SHP77 treated with DMSO at 0.1 percent for 48 hours (cell line): ENCODE measurements at places on chromosomes 3 and 15.

DNA sequence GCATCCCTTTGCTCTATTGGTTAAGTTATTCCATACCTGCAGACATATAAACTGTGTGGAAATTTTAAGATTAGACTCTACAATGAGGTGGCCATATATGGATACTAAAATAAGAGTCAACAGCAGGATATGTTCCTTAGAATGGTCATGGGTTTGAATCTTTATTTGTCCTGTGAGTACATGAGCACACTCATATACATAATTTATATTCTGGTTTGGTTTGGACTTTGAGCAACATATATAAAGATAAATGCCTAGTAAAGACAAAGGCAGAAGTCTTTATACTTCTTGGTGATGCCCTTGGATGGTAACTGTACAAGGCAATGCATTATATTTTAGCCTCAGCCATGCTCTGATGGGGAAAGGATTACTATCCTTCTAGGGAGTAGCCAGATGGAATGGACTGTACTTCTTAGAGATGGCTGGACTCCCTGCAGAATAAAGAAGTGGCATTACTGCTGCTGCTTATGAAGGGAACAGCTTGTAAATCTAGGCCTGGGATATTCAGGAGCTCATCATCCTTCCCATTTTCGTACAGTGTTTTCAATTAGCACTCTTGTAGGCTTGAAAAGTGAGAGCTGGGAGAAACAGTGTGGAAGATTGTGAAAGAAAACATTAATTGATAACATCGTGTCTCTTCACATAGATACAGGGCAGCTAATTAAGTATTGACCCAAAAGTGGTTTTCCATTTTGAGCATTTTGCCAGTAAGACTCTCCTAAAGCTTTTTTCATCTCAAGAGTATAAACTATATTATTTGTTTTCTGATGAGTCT is 60.4 kb downstream of the HMG20A start:
- no peak for DNase-seq

DNA sequence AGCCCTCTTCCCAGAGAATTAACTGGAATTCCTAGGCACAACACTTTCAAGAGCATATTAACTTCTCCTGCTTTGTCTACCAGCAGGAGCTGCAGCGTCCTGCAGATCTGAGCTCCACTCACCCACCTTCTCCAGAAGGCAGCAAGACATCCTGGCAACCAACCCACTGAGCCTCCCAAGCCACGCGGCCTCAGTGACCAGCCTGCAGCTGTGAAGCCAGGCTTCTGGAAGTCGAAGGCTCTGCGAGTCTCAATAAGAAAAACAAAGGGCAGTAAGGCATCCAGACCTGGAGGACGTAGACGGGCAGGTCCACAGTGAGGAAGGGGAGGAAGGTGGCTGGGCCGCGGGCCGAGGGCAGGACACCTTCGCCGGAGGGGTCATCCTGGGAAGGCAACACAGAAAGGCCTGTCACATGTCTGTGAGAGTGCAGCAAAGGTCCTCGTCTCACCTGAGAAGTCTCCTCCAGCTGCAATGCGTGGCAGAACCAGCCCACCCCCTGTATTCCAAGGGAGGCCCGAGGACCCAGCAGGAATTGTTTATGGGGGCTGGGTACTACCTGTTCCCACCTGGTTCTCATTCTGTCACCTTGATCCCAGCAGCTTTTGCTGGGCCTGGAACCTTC is 36.2 kb downstream of the ZXDC start:
- DNase-seq, result no peak

GRCh38 chr15:39056357-39056756 is 491.7 kb upstream of the RASGRP1 start:
- DNase-seq, result no peak

DNA sequence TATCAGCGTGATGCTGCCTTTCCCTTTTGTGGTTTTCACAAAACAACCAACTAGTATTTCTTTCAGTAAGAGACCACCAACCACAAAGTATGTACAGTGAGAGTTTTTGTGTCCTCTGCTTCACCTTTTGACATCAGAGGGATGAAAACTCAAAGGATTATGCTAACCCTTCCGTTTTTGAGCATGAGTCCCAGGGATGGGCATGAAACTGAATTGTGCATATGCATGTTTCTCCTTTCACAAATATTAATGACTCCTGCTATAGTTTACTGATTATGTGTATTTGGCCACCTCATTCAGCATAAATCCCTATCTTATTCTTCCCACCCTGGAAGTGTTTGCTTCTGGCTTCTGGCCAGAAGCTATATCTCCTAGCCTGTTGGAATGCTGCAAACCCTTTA is 59.2 kb downstream of the RSRC1 start:
- DNase-seq, result no peak

GRCh38 chr15:54481819-54482218 is 503.6 kb downstream of the UNC13C start:
- no peak for DNase-seq

DNA sequence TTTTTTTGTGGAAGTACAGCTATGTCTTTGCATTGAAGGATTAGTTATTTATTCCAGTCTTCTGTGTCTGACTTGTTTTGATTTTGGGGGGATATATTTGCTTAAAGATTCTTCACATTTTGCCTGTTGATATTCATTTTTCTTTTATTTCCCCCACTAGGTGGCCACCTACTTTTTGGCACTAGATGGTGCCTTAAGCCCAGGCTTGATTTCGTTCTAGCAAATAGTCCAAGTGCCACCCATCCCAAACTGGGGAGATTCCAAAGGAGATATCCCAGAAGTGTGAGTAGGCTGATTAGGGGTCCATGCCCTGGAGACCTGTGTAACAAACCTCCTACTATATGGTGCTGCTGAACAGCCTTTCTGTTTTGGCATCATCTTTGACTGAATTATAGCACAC is 80.0 kb upstream of the SPATA16 start:
- DNase-seq, result no peak

- no peak for DNase-seq
Observed at GRCh38 chr15:67723294-67724024, 101.8 kb upstream of the SKOR1 start.

- DNase-seq, result no peak
Observed at GRCh38 chr15:69679623-69680228, 227.1 kb downstream of the RPLP1 start.

- DNase-seq, result no peak
Observed at GRCh38 chr3:102485701-102486100, 50.9 kb downstream of the ZPLD1 start.

GRCh38 chr3:106256249-106256957 is 387.6 kb upstream of the CBLB start:
- no peak for DNase-seq
